ENCODE measurements at places on chromosomes 12 and 14.

DNA sequence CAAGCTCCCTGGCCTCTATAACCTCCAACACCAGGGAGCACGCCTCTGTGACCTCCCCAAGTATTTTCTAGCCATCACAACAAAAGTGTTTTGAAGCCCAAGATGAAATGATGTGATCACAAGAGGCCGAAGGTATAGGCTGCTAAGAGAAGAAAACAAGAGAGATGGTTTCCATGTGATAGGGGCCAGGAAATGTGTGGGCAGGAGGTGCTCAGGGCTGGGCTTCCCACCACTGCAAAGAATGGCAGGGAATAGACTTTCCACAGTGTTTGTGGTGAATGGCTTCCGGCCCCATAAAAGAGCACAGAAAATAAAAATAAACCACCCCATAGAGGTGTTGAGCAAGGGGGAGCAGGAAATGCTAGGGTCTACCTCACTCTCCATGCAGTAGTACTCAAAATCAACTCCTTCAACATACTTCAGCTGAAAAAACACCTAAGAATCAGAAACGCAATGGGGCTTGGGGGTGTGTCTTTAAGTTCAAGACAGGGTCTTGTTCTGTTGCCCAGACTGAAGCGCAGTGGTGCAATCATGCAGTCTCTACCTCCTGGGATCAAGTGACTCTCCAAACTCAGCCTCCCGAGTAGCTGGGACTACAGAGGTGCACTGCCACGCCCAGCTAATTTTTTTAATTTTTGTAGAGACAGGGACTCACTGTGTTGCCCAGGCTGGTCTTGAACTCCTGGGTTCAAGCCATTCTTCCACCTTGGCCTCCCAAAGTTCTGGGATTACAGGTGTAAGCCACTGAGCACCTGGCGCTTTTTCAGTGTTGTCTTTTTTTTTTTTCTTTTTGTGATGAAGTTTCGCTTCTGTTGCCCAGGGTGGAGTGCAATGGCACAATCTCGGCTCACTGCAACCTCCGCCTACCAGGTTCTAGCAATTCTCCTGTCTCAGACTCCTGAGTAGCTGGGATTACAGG lies 27.1 kb downstream of the DAD1 start:
- DNase-seq: peak; percentile 52

DNA sequence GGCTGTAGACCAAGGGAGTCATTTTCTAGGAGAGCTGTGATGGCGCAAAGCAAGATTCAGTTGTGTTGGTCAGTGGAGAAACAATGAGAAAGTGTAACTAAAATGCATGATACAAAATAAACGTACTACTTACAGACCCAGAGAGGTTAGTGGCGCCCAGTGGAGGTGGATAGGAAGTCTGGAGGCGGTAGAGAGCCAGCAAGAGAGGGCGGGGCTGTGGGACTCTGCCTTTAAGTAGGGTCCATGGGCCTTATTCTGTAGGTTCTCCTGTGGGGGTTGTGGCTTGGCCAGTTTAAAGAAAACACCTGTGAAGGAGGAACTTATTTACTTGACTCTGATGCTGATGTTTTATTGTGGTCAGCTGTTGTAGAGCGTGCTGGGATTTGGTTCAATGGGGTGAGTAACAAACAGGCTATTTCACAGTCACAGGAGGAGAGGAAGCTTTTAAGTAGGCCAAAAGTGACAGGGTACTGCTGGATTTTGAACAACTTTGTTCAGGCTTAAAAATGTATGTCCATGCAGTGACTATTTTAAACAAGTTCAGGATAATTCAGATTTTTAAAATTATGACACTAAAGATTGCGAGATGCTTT lies 1097.7 kb downstream of the TMTC2 start:
- DNase-seq: no peak

DNA sequence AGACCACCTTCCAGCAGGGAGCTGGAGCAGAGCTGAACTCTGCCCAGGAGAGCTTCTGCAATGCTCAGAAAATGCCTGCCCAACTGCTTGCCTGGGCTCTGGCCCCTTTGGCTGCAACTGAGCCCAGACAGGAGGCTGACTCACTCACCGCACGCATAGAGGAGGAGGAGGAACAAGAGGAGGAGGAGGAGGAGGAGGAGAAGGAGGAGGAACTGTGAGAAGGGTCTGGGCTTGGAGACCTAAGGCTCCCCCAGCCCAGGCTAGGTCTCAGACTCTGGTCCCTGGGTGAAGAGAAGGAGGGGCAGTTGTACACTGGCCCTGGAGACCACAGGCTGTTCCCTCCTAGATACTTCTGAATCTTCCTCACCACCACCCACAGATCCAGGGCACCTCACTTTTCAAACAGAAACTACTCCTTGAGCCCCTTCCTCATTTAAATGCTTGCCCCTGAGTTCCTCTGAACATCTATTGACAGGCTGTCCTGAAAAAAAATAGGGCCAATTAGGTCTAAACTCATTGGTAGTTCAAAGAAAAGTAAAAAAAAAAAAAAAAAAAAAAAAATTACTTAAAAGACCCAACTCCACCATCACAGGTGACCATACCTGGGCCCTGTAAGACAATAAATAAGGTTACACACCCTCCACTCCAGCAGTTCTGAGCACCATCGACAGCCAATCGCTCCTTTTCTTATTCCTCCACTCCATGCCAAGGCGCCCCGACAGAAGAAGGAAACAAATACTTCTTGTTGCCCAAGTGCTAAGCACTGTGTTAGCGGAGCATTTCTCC lies 674 bp downstream of the VDR start:
- peak; percentile 36 for DNase-seq

GRCh38 chr12:129052373-129052772 lies 199.1 kb downstream of the GLT1D1 start:
- no peak for DNase-seq

- DNase-seq: no peak
Observed at GRCh38 chr14:37114002-37114401, 58.4 kb downstream of the SLC25A21 start.

DNA sequence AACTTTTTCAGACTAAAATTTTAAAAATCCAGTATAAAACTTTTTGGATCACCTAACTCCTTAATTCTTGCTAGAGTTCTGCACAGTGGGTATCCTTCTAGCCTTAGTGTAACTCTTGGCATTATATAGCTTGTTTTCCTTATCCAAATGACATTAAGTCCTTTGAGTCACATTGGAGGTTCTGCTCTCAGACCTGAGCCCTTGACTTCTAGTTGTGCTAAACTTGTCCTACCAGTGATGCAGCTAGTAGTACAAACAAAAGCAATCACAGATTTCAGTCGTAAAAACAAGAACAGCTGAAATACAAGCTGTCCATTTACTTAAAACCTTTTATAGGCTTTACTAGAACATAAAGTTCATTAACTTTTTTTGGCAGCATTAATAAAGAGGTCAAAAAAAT lies 10.5 kb downstream of the ZBTB1 start:
- DNase-seq: no peak

DNA sequence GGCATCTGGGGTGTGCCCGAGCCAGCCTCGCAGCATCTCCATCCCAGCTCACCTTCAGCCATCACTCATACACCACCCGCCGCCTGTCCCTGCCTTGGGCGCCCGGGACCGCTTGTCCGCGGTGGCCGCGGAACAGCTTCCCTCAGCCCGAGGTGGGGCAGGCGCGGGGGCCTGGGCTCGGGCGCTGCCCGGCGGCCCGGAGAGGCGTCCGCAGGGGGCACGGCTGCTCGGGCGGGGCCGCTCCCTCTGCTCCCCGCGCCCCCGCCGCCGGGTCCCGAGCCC lies 430 bp downstream of the SLC41A2 start:
- DNase-seq: peak; percentile 19

DNA sequence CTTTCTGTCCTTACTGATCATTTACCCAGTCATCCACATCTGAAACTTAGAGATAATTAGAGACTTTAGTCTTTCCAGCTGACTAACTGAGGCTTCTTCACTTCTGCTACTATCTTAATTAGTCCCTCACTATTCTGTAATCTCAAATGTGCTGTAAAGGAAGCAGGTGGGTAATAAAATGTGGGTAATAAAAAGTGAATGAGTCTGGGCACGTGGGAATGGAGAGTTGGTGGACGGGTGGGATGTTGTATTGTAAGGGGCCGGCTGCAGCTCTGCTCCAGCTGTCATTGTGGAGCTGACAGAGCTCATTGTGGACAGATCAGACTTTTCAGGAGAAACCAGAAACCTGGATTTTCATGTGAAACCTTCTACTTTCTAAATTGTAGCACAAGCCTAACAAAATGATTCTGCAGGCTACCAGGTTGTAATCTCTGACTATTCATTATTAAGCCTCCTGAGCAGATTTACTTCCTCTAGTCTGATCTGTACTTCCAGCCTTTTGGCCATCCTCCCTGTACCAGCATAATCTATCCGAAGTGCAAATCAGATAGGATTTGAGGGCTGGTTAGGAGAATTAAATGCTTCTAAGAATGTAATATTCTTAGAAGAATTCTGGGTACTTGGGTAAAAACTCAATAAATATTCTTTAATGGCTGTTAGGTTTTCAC lies 42.0 kb upstream of the BMAL2 start:
- DNase-seq: no peak

DNA sequence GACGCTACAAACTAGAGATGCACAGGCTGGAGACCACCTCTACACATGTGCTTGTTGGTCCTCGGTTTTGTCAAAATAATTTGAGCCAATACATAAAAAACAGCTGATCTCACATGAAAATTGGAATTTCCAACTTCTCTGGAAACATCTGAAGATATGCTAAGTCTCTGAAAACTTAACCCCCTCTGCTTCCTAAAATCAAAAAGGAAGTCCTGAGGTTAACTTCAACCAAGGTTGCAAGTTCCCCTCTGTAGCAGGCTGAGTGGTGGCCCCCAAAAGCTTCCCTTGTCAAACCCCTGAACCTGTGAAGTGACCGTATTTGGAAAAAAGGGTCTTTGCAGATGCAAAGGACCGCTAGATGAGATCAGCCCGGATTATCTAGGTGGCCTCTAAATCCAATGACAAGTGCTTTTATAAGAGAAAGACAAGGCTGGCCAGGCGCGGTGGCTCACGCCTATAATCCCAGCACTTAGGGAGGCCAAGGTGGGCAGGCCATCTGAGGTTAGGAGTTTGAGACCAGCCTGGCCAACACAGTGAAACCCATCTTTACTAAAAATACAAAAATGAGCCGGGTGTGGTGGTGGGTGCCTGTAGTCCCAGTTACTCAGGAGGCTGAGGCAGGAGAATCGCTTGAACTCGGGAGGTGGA lies 32.0 kb upstream of the VPS37B start:
- DNase-seq: no peak

DNA sequence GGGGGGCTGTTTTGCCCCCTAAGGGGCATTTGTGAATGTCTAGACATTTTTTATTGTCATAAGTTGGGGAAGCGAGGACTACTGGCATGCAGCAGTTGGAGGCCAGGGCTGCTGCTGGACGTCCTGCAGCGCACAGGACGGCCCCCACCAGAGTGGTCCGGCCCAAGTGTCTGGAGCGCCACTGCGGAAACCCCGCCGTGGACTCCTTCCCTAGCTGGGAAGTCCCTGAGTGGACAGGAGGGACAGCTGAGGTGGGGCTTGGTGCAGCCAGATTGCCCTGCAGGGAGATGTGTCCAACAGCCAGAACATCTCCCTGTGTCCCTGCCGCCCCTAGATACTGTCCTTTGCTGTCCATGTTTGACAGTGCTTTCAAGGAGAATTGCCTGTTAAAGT lies 5.5 kb downstream of the CKB start:
- DNase-seq: no peak

DNA sequence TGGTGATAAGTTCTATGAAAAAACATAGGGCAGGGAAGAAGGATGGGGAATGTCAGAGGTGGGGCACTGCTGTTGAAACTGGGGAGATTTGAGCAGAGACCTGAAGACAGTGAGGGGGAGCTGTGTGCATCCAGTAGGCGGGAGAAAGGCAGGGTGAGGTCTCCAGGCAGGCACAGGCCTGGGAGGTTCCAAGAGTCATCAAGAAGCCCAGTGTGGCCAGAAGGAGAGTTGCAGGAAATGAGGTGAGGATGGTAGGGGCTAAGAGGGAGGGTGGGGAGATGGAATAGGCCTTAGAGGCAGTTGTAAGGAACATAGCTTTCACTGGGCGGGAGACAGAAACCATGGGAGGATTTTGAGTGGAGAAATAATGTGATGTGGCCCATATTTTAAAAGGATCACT lies 341.8 kb downstream of the GLT1D1 start:
- DNase-seq: no peak

GRCh38 chr12:124047045-124047566 lies 74.1 kb downstream of the ZNF664 start:
- DNase-seq: no peak

GRCh38 chr14:103533999-103534575 lies 5.1 kb downstream of the TRMT61A start:
- no peak for DNase-seq

DNA sequence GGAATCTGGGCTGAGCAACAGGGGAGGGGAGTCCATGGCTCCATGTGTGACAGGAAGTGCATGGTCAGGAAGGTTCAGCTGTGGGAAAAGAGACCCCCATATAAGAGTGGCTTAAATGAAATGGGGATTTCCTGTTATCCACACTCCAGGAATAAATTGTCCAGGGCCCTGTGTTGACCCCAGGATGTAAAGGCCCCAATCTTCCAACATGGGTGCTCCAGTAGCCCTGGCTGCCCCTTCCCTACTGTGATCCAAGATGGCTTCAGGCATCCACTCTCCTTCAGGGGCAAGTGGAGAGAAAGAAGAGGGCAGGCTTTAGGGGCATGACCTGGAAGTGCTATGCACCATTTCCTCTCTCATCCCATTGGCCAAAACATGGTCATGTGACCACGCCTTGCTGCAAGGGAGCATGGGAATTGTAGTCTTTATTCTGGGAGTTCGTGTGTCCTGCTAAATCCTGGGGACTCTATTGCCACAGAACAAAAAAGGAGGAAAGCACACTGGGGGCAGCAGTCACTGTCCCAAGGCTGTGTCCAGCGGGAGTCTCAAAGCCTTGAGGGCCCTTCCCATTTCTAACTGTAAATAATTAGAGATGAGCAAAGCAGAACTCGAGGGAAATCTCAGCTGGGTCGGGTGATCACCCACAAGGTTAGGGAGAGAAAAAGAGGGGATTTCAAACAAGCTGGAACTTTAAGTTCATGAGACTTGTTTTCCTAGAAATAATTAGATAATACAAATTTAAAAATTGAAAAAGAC lies 289.2 kb downstream of the ADGRD1 start:
- DNase-seq: no peak

GRCh38 chr14:94673781-94674231 lies 61.6 kb downstream of the SERPINA3 start:
- no peak for DNase-seq

GRCh38 chr12:89775063-89775985 lies 66.7 kb upstream of the ATP2B1 start:
- no peak for DNase-seq

- DNase-seq: no peak
Observed at GRCh38 chr12:2641207-2641606, 153.6 kb upstream of the FKBP4 start.

- no peak for DNase-seq
Observed at GRCh38 chr12:111886662-111887545, 44.9 kb downstream of the MAPKAPK5 start.

- DNase-seq: no peak
Observed at GRCh38 chr14:33846100-33846824, 104.6 kb downstream of the EGLN3 start.

Data from activated T-cell treated with anti-CD3 and anti-CD28 coated beads for 1 hour (primary cell).